Stimulated activated CD4-positive, alpha-beta T cell treated with anti-CD3 and anti-CD28 coated beads, Interleukin-1b, Interleukin-23, amount 100 ng/mL, for 24 hours (primary cell): ENCODE measurements at places on chromosomes 1 and 21.

DNA sequence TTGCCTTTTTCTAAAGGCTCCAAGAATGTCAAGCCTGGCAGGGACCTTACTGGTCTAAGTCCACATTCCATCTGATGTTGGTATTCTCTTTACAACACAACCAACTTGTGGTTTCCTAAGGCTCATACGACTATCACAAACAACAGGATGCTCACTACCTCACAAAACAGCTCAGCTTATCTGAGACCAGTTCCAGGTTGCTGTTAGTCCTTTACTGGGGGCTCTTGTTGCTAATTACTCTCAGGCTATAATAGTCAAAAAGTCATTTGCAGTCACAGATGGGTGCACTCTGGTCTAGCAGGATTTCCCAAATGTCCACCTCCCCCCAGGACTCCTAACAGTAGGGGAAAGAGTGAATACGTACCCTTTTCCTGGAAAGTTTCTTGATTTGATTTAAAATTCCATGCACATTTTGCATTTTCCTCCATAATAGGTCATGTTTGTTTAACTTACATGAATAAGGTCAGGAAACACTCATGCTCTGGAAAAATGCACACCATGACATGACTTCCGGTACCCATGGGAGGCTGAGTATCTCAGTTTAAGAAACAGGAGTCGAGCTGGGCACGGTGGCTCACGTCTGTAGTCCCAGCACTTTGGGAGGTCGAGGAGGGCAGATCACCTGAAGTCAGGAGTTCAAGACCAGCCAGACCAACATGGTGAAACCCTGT is 16.0 kb downstream of the LCK start:
- DNase-seq, result no peak

DNA sequence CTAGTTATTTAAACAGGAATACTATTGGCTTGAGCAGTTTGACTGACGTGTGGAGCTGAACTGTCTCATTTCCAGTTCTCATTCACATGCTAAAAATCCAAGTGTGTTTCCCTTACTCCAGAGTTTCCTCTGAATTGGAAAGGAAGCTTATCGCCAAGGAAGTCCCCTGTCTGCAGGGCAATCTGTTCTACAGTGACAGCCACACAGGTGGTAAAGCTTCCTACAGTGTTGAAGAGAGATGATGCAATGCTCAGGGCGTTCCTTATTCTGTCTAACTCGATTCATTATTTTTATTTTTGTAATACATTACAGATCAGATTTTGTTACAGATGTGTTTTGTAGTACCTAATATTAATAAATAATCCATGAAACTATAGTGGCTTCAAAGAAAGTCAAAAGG is 41.3 kb downstream of the ADAMTS5 start:
- DNase-seq, result no peak

GRCh38 chr1:242057745-242058115 is 58.8 kb upstream of the MAP1LC3C start:
- DNase-seq, result no peak

DNA sequence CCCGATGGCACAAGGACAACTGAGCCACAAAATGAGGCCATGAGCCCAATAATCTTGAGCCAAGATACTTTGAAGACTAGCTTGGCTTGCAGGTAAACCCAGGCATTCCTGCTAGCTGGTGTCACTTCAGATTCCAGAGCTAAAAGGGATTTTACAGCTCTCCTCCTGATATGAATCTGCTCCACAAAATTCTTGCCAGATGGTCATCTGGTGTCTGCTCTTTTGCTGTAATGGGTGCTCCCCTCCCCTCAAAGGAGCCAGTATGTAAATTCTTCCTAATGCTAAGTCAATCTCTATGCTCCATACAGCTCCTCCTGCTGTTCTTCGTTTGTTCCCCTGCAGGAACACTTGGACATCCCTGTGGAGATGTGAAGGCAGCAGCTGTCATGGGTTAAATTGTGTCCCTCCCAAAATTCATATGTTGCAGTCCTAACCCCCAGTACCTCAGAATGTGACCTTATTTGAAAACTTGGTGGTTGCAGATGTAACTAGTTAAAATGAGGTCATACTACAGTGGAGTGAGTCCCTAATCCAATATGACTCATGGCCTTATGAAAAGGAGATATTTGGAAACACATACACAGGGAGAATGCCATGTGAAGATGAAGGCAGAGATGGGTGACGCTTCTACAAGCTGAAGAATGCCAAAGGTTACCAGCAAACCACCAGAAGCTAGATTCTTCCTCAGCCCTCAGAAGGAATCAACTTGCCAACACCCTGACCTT is 180.6 kb upstream of the PALMD start:
- no peak for DNase-seq

GRCh38 chr1:4428711-4429110 is 225.7 kb upstream of the AJAP1 start:
- no peak for DNase-seq

DNA sequence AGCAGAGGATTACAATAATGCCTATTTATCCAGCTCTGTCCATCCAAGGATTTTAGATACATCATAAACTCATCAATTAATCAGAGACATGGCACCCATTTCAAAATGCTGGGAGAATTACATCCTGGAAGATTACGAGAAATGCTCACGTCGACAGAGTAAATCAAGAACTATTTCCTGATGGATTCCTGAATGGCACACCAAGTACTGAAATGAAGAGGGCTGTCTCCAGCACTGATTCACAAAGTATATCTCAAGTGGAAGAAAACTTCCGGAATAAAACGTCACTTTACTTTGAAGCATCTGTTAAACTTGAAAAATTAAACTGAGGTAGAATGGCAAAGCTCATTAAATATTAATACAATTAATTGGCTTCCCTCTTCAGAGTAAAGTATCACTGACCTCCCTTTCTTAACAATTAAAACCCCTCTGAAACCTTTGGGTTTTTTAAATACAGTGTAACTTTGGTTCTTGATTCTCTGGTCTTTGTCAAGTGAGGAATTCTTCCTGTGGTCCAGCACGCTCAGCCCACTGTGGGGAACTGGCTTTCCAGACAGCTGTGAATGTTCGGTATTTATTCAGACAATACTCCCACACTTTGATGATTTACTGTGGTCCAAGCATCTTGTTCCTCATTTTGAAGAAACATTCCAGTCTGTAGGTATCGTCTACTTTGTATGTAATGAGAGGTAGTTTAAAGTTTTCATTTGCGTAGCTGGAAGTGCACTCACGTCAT is 288.0 kb downstream of the NFIA start:
- no peak for DNase-seq

- no peak for DNase-seq
Observed at GRCh38 chr1:187816646-187817045, 987.9 kb downstream of the PLA2G4A start.

DNA sequence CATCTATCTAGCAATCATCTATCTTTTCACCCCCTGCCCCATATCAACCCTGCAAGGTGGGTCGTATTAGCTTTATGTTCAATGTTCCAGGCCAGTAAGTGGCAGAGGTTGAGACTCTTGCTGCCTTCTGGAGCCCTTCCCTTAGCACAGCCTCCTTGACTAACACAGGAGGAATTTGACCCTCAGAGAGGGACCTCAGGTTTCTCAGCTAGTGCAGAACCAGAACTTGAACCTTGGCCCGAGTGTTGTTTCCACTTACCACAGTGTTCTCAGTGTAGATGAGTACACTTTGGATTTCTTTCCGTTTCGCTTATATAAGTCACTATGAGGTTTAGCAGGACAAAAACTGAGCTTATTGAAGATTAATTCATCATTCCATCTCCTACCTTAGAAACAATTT is 11.1 kb upstream of the ATF3 start:
- DNase-seq, result no peak

DNA sequence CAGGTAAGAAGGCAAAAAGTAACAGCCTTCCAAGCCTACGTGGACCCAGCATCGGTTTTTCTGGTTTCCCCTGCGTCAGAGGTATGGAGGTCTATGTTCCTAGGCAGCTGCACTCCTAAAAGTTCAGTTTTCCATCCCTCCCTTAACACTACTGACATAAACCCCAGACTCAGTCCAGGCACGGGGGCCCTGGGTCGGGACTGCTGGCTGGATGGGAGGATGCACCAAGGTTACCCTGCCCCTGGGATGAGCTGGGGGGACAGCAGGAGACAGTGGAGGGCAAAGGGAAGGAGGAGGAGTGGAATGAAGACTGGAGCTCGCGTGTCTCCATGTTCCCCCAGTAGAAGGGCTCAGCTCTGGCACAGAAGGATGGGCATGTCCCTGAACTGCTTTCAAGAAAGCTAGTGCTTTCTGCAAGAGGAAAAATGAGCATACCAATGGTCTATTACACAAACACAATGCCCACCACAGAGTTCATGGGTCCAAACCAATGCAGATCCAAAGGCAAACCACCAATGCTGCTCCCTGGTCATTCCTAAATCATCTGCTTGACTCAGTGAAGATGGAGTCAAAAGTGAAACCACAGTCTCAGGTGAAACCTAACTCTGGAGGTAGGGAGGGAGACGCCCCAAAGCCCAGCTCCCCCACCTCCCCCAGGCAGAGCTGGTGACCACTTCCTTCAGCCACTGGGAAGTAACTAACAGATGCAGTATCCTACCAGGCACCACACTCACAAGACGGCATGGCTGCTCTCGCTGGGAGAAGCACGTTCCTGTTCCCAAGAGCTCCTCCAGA is 54.9 kb downstream of the CD46 start:
- DNase-seq, result no peak

GRCh38 chr1:67861856-67862516 is 28.7 kb upstream of the GNG12 start:
- DNase-seq, result no peak

GRCh38 chr1:205144046-205144720 is 22.4 kb upstream of the RBBP5 start:
- no peak for DNase-seq

GRCh38 chr1:173555651-173556305 is 47.1 kb downstream of the SLC9C2 start:
- no peak for DNase-seq

GRCh38 chr1:158516966-158517365 is 37.2 kb downstream of the OR6Y1 start:
- no peak for DNase-seq

- DNase-seq, result no peak
Observed at GRCh38 chr1:184356891-184357290, 29.9 kb upstream of the C1orf21 start.

GRCh38 chr1:214429951-214430770 is 121.2 kb downstream of the PTPN14 start:
- no peak for DNase-seq

DNA sequence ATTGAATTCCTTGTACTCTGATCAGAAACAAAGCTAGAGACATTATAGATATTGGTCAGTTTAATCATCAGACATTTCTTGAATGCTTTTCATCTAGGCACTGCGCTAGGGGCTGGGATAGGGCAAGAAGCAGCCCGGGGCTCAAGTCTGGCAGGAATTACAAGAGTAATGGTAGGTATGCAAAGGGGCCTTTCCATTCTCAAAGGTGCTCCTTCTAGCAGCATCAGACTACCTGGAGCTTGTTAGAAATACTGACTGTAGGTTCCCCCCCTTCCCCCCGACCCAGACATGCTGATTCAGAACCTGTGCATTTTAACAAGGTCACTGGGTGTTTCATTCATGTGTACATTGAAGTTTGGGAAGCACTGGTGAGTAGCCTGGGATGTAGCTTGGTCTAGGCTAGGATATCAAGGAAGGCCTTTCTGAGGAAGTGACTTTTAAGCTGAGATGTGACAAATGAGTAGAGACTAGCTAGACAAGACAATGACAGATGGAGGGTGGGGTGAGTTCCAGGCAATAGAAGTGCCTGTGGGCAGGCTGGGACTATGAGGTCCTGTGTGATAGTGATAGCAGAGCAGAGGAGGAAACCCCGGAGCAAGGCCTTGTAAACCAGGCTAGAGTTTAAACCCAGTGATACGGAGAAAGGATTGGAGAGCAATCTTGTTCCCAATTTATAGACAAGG is 26.3 kb downstream of the NFASC start:
- DNase-seq, result no peak

DNA sequence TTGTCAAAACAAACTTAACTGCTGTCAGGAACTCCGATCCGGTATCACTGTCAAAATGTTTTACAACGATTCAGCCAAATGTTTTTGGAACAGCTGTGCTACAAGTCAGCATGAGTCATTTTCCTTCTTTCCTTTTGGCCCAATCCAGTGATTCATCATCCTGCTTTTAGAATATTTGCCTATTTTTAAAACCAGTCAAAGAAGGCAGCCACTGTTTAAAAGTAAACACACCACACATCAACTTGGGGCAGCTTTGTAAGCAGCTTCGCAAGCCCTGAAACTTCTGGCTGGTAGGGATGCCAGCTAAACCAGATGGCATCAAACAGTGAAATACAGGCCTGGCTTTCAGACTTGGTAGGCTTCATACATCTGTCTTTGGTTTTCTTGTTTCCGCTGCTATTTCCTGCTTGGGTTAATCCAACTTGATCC is 14.9 kb downstream of the MAP3K7CL start:
- no peak for DNase-seq

GRCh38 chr1:182164273-182164672 is 102.8 kb upstream of the ZNF648 start:
- DNase-seq, result no peak

GRCh38 chr1:47978486-47978885 is 18.7 kb downstream of the TRABD2B start:
- DNase-seq, result no peak

- DNase-seq, result no peak
Observed at GRCh38 chr1:171972846-171973245, 131.5 kb downstream of the DNM3 start.

GRCh38 chr1:184176058-184176457 is 124.5 kb downstream of the TSEN15 start:
- no peak for DNase-seq

- DNase-seq, result no peak
Observed at GRCh38 chr1:43531107-43531905, 623 bp downstream of the PTPRF start.

DNA sequence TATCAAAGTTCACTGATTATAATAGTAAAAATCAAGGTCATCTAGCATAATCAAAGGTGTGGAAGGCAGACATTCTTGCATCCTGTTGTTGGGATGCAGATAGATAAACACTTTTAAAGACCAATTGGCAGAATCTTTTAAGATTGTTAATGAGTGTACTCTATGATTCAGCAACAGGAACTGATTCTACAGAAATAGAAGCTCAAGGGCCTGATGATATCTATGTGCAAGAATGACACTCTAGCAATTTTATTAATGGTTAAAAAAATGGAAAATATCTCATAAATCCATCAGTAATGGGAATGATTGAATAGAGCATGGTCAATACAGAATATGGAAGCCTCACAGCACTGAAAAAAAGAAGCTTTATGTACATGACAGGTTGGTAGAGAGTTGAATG is 2.2 kb upstream of the ATP1A4 start:
- DNase-seq, result no peak
